ENCODE measurements at places on chromosomes 6 and 20.

- DNase-seq, result no peak
These were observed 43.0 kb downstream of the CBFA2T2 start for GRCh38 chr20:33532753-33533459.

GRCh38 chr20:62787321-62787720 is 9.0 kb upstream of the MRGBP start:
- no peak for DNase-seq

DNA sequence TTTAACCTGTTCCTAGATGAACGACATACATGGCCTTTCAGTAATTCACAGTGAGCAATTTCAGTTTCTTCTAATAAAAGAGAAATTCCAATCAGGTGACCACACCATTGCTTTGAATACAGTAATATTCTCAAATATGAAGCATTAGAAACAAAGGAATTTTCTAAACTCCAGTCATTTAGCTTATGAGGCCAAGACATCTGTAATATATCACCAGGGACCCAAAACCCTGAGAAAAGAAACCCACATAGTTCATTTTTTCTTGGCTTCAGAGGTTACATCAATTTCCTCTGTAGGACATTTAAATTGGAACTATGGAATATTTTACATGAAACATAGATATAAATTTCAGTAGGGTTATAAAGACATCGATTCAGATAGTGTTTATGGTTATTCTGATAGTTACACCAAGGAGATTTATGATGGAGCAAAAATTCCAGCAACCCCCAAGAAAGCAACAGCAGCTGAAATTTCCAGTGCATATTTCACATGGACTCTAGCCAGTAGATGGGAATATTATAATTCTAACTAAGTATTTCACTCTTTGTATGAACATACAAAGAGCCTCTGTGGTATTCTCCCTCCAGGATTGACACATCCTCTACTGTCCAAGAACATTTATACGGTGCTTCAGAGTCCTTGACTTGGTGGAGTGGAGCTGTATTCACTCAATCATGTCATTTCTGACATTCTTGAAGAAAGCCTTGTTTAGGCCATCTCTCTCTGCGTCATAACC is 82.9 kb downstream of the ADGRG6 start:
- DNase-seq, result no peak

DNA sequence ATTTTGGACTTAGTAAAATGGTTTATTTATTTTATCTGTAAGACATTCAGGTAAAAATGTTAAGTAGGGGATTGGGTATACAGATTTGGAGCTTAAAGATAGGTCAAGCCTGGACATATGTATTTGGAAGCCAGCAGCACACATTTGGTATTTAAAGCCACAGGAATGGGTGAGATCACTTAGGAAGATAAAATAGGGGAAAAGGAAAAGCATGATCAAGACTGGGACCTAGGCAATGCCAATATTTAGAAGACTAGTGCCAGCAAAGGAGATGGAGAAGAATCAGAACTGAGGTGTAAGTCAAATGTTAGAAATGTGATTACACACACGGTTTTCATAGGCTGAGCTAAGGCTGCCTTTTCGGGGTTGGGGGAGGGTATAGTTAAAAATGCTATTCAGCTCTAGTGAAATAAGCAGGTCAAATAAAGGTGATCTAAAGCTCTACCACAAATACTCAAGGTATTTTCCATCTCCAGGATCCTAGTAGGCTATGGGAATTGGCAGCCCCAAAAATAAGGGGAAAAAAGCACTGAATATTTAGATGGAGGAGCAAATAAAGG is 20.6 kb downstream of the SLC2A12 start:
- no peak for DNase-seq

DNA sequence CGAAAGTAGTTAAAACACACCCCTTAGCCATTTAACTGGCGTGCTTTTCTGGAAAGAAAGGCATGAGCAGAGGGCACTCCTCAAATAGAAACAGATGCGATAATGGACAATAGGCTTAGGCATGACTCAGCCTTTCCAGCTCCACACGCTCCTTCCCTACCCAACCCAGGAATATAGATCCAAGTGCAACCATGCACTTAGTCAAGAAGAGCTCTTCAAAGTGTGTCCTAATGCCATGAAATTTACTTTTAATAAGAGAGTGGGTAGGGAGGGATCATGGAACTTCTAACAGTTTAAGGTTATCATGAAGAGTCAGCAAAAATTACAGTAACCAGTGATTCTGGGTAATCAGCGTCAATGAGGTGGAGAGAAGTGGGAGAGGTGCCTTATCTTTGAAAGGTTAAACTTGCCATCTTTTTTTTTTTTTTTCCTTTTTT is 2.4 kb upstream of the EFHC1 start:
- no peak for DNase-seq

DNA sequence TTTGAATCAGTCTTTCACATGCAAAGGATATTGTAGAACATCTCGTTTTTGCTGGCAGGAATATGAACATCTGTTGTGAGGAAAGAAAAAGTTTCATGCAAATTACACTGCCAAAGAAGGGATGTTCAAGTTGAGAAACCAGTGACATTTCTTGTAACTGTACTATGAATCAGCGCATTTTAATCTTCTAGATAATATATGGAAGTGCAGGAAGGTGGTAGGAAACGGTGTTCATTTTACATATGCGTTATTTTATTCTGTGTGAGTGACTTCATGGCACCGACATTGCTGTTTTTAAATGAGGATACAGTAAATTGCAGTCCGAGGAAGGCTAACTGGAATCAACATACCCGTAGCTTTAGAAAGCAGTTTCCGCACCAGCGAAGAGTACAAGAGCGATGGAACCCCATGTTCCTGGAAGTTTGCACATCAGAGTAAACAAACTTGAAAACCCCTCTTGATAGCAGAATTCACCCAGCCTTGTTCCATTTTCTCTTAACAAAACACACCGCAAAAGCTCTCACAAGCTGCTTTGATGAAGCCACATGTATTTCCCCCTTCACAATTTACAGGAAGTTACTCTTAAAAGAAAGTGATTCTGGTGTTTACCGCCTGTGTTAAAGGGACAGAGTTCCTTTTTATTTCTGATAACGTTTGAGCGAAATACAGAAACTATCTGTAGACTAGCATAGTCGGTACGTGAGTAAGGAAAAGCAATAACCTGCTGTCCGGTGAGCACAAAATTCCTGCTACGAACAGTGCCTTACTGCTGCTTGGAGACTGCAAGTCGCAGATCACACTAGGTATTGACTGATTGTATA is 11.5 kb downstream of the PRDM1 start:
- peak; percentile 55 for DNase-seq
